ENCODE measurements at places on chromosomes 2 and 18.
A peak's percentile ranks its signal among the peaks of the same experiment; 100 is the strongest.

- no peak for DNase-seq
These were observed 178.0 kb downstream of the HDAC4 start for GRCh38 chr2:239222706-239223309.

DNA sequence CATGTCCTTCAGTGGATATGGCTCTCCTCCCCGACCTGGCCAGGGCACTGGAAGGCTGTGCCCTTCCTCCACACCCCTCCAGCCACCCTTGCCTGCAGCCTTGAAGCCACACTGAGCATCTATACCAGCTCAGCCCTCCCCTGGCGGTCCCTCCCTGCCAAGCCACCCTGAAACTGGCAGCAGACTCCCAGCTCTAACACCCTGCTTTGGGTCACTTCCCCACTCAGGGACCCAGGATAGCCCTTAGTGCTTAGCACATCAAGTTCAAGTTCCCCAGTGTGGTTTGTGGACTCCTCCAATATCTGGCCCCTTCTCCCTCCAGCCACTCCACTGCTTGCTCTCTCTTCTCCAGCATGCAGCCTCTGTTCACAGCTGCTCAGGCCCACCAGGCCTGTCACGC lies 89.4 kb downstream of the TNS1 start:
- no peak for DNase-seq

DNA sequence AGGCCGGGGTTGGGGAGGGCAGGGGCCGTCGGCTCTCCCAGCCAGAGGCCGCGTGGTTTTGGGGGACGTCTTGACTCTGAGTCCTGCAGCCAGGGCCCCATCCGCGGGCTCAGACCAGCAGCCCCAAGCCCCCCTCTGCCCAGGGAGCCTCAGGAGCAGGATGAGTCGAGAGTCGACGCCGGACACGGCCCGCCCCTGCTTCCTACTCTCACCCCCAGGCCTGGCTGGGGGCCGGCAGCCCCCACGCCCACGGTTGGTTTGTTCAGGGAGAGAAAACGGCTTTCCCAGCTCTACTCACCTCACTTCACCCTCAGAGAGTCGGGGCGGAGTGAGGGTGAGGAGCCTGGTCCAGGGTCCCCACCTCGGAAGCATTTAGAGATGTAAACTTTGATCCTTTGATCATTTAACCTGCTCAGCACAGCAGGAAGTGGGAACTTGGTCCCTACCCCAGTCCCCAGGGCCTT lies 6.9 kb downstream of the SNORC start:
- no peak for DNase-seq

DNA sequence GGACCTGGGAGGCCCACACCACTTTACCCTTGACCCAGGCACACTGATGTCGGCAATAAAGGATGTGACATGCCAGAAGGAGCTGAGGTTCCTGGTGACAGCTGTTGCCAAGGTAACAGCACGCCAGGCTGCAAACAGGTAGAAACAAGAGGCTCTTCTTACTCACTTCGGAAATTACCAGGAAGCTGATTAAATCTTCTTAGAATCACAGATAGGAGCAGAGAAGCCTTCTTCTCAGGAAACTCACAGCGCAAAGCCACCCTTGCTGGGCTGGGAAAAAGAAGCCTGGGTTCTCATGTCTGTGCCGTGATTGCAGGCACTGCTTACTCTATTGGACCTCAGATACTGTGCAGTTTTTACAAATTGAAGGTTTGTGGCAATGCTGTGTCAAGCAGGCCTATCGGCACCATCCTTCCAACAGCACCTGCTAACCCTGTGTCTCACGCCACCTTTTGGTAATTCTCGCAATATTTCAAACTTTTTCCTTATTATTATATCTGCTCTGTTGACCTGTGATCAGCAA lies 61.0 kb upstream of the TAF1B start:
- DNase-seq: no peak

GRCh38 chr2:106565599-106565998 lies 78.4 kb downstream of the CD8B2 start:
- no peak for DNase-seq

GRCh38 chr2:165902934-165903333 lies 50.6 kb downstream of the TTC21B start:
- no peak for DNase-seq

DNA sequence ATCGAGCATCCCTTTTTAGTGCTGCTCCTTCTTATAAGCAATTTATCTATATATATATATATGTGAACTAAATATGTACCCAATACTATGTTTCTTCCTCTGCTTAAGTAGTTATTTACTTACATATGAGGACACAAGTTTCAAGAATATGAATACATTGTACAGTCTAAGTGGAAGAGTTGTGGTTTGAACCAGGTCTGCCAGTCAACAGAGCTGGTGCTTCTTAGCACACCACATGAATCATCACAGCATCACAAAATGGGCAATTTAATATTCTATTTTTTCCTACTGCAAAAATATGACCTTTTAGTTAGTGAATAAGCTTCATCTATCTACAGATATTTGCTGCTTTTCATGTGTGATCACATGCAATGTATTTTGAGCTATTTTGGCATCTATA lies 64.4 kb upstream of the SPAG16 start:
- no peak for DNase-seq

DNA sequence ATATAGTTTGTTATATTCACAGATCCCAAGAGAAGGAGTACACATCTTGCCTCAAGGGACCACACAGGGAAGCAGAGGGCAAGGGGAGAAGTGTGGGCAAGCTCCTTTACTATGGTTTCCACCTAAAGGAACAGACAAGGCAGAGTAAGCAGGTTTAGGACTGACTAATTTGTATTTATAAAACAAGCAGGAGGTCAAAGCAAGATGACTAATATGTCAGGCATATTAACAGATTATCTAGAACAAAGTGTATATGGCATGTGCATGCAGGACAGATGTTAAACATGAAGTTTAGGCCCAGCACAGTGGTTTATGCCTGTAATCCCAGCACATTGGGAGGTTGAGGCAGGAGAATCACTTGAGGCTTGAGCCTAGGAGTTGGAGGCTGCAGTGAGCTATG lies 3.7 kb upstream of the LRP2 start:
- DNase-seq: no peak

DNA sequence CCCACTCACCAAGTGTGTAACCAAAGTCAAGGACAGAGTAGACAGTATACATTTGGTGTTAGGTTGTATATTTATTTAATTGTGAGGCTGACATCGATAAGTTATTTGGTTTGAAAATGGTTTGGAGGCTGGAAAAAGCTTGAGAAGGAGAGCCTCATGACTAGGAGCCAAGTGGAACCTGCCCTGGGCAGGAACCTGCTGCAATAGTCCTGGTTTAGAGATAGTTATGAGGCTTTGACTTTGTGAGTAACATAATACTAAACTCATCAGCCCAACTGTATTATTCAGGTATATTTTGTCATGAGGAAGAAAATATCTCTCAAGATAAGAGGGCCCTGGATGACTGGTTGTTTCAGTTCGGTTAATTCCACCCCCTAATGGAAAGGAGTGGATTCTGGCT lies 234.3 kb upstream of the CYRIA start:
- no peak for DNase-seq

DNA sequence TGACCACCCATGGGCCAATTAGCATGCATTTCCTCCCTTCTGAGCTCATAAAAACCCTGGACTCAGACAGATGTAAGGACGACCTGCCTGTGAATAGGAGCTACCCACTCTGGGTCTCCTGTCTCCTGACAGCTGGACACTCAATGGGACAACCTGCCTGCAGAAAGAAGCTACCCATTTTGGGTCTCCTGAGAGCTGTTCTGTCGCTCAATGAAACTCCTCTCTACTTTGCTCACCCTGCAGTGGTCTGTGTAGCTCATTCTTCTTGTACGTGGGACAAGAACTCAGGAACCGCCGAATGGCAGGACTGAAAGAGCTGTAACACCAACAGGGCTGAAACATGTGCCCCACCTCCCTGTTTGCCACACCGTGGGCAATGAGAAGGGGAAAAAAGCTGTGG lies 60.3 kb upstream of the DYNC1I2 start:
- DNase-seq: no peak

DNA sequence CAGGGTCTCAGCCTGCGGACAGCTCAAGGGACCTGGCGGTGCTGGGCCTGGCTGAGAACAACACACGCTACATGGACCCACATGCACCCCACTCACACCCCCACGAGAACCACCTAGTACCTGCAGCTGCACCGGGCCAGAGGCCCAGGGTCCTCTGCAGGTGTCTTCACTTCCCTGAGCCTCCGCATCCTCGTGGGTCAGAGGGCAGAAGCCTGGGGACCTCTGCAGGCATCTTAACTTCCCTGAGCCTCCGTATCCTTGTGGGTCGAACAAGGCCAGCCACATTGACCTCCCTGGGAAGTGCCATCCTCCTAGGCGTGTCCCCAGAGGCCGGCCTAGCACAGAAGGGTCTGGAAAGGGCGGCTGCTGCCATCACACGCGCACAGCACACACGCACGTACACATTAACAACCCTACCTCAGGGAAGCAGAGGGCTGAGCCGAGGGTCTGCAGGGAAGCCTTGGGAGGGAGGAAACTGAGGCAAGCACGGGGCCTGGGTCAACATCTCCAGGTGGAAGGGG lies 62.5 kb upstream of the HPCAL1 start:
- DNase-seq: no peak

DNA sequence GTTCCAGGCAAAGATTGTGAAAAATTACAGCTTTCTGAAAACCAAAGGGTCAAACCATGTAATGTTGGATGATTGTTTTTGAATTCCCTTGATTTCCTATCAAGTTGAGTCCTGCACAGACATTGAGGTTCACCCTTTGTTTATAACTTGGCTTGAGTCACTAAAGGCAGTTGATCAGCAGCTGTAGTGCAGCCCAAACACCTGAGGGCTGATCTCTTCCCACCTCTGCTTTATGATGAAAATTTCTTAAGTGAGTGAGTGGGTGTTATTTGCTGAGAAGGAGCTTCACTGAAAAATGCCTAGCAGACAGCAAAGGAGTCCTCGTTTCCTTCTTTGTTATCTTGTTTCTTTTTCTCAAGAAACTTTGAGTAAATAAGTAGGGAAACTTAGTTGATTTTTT lies 31.9 kb upstream of the BMPR2 start:
- DNase-seq: no peak

GRCh38 chr2:146080925-146081324 lies 1561.0 kb upstream of the ZEB2 start:
- DNase-seq: no peak

DNA sequence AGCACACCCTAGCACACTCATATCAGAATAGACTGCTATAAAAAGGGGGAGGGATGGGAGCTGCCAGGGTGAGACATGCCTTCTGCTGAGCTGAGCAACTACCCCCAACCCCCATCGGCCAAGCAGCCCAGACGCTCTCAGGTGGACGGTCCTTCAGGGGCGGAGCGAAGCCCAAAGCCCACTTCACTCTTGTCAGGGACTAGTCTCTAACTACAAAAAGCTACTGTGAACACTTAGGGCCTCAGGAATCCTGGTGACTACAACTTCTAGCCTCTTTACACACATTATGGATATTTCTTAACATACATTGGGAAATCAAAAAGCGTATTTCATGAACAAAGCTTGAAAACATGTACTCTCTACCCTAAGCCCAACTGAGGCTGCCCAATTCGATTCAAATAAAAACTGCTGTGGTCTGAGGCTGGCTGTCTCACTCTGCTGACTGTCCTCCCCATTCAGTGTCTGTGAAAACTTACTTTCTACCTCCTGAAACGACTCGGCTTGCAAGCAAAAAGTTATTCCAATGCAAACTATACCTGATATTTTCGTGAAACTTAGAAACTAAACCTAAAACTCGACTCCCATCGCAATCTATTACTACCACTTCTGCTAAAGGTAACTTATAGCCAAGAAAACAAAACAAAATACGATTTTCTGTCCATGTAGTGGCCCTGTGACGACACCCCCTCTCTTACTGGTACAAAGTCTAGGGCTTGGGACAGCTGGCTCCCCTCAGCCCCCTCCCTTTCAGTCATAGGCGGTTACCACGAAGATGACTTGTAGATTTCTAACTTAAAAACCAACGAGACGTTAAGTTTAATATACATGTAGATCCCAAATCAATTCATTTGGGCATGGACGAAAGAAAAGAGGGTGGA lies 1.2 kb downstream of the SERTAD2 start:
- peak; percentile 30 for DNase-seq

DNA sequence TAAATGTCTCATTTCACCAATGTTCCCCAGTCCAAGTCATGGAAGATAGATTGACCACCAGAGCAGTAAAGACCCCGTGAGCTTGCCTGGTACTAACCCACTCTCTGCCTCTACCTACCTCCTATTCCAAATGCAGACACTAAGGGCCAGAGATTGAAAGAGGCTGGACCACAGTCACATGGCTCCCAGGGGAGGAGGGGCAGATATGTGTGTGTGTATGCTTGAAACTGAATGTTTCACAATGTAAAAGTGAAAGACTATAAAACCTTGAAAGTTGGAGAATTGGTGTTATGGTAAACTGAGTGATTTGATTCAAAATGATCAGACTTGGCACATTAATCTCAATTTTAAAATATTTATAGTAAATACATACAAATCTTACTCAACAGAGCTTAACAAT lies 21.7 kb upstream of the KLHL29 start:
- DNase-seq: no peak

DNA sequence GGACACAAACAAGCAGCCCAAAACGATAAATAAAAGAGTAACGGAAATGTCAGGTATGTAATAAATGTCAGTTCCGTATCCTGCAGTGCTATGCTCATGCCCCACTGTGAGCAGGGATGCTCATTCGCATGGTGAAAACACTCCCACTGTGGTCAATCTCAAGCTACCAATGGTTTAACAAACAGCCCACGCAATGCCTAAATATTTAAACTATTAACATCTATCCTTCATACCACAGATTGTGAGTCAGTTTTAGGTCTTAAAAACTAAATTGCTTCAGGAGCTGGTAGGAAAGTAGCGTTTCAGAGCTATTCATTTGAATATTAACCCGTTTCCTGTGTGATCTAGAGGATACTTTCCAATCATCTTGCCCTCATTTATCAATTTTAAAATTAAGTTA lies 207.4 kb downstream of the TCF4 start:
- no peak for DNase-seq

- DNase-seq: no peak
These were observed 3.6 kb upstream of the RAB31 start for GRCh38 chr18:9704233-9705118.

DNA sequence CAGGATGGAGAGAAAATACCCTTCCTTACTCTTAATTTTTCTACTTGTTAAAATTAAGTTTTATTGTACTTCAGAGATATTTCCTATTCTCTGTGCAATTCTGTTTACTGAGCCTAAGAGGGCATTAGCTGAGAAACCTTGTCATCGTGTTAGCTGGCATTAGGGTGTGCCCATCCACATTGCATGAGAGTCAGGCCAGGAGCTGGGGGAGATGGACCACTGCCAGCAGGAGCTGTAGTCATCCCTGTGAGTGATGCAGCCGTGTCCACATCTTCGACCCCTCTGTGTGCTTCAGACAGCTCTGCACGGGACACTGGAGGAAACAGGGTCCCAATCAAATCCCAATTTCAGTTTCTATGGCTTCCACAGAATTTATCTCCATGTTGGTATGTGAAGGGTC lies 34.2 kb downstream of the ABCA12 start:
- no peak for DNase-seq

GRCh38 chr18:64513401-64513800 lies 364.5 kb upstream of the LINC00305 start:
- DNase-seq: peak; percentile 39

DNA sequence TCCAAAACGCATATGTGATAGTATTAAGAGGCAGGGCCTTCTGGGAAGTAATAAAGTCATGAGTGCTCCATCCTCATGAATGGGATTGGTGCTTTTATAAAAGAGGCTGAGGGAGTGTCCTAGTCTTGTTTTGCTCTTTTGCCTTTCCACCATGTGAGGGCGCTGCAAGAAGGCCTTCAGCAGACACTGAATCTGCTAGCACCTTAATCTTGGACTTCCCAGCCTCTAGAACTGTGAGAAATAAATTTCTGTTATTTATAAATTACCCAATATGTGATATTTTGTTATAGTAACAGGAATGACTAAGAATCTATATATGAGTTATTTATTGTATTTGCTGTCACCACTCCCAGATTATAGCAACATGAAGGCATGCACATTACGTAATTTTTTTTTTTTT lies 63.5 kb downstream of the PLA2R1 start:
- DNase-seq: no peak

Measured in NCI-H1105 treated with DMSO at 0.1 percent for 48 hours (cell line).